ENCODE measurements at places on chromosomes 3 and 15.

DNA sequence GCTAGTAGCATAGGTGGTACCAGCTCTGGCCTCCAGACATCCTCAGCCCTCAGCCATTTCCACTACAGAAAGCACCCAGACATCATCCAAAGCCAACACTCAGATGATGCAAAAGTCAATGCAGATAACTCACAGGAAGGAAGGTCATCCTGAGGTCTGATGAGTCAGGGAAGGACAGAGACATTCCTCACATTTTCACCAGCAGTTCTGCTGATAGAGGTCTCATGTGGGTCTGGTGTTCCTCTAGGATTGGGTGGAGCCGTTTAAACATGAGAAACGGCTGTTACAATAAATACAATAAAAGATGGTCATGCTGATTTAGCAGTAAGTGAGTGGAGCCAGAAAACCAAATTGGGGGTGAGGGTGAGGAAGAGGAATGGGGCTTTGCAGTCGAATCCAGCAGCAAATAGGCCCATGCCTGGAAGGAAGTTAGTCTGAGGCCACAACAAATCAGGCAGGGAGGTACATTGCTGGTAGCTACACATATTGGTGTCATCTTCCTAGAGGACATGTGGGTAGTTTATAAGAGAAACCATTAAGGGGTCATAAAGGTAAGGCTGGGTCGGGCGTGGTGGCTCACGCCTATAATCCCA, 33.3 kb upstream of the FLNB start:
- DNase-seq = peak; percentile 97

DNA sequence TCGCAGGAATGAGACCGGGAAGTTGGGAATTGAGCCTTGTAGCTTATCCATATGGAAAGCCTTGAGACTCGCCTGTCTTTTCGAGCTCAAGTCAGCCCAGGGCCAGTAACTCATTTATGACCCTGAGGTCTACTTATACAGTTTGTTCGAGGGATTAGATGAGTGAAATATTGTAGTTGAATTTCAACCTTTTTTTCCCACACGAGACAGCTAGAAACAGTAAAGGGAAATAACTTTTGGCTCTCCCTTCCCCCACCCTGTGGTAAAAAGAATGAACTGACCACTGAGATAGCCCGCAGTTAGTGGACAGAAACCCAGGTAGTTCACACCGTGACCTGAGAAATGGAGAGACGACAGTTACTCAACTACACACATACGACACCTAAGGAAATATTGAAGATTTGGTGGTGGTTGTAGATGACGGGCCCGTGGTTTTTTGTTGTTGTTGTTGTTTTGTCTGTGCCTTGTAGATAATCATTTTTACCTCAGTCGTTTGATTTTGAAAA, 841 bp downstream of the EIF3J start:
- no peak for DNase-seq

DNA sequence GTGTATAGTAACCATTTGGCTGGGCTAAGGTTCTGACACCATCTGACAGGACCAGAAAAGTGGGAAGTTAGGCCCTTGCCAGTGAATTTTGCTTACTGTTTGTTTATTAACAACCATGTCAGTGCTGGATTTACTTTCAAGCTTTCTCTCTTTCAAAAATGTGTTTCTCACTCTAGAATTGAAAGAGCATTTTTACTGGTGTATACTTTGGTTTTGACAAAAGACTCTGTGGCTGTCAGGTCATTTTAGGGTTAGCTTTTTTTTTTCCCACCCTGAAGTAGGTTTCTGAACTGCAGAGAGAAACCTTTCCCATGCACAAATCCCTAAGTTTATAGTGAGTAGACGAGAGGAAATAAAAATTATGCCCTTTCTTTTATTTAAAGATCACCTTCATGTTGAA, 230.0 kb upstream of the TBC1D5 start:
- DNase-seq = no peak

- no peak for DNase-seq
Observed at GRCh38 chr15:96088650-96089049, 241.8 kb upstream of the NR2F2 start.

DNA sequence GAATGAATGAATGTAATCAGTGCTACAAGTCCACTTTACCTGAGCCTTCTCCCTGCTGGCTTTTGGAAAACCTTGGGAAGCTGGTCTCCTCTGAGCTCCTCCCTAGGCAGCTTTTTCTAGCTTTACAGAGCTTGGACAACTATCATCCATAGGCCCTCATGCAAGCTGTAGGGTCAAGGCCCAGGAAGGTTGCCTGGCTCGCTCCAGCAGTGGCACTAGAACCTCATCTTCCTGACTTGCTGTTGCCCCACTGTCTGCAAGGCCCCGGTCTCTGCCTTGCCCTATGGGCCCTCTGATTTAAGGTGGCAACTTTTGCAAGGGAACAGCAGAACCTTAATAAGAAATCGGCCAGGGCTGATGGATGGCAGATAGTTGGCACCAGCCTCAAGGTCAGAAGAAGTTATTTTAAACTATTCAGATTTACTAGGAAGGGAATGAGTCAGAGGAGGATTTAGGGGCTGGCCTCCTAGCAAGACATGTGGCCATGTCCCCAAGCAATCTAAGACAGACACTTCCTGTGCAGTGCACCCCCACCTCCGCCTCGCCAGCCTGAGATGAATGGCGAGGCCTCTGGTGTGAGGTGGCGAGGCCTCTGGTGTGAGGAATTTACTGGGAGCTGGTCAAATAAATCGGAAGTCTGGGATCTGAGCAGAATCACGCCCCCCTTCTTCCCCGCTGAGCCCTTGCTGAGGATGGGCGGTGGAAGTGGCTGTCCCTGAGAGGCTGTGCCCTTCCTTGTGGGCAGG, 180.8 kb downstream of the MEGF11 start:
- peak; percentile 15 for DNase-seq

GRCh38 chr3:16186086-16186485, 11.6 kb downstream of the GALNT15 start:
- no peak for DNase-seq

DNA sequence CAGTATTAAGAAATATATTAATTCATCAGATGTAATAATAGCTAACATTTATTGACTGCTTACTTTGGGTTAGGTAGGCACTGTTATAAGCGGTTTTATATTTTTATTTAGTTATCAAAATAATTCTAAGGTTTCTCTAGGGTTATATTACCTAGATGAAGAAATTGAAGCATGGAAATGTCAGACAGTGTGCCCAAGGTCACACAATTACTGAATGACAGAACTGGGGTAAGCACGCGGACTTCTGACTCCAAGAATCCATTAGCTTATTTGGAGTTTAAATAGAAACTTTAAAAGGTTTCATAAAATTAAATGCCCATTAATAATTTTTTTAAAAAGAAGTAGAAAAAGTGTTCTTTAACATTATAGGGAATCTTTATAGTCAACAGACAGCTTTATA, 74.3 kb downstream of the CALML4 start:
- no peak for DNase-seq

DNA sequence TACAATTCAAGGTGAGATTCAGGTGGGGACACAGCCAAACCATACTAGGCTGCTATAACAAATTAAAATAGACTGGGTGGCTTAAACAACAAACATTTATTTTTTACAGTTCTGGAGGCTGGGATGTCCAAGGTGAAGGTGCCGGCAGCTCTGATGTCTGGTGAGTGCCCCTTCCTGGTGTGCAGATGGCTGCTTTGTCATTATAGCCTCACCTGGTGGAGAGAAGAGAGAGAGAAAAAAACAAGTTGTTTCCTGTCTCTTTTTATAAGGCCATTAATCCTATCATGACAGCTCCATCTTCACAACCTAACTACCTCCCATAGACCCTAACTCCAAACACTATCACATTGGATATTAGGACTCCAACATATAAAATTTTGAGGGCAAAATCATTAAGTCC, 279.7 kb downstream of the ZIC1 start:
- DNase-seq = no peak

- DNase-seq = no peak
Observed at GRCh38 chr15:100439514-100439913, 89.2 kb downstream of the CERS3 start.

DNA sequence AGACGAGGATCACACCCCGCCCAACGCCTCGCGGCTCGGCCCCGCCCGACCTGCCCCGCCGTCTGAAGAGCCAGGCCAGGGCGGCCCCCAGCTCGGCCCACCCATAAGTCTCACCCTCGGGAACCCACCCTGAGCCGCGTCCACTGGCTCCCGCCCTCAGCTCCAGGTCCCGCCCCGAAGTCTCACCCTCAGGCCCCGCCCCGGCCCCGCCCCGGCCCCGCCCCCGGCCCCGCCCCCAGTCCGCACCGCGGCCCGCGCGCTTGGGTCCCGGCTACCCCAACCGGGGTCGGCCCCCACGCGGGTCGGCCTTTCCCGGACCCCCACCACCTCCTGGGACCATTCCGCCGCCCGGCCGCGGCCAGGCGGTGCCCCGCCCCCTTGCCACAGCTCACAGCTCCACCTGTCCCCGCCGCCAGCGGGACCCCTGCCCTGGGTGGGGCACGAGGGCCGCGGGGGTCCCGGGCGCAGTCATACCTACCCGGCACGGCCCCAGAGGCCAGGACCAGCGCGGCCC, 489 bp downstream of the CSPG5 start:
- no peak for DNase-seq

All from GM04503 (cell line).